Fibroblast of skin of left biceps (primary cell): ENCODE measurements at places on chromosomes 11 and 22.
A peak's percentile ranks its signal among the peaks of the same experiment; 100 is the strongest.

DNA sequence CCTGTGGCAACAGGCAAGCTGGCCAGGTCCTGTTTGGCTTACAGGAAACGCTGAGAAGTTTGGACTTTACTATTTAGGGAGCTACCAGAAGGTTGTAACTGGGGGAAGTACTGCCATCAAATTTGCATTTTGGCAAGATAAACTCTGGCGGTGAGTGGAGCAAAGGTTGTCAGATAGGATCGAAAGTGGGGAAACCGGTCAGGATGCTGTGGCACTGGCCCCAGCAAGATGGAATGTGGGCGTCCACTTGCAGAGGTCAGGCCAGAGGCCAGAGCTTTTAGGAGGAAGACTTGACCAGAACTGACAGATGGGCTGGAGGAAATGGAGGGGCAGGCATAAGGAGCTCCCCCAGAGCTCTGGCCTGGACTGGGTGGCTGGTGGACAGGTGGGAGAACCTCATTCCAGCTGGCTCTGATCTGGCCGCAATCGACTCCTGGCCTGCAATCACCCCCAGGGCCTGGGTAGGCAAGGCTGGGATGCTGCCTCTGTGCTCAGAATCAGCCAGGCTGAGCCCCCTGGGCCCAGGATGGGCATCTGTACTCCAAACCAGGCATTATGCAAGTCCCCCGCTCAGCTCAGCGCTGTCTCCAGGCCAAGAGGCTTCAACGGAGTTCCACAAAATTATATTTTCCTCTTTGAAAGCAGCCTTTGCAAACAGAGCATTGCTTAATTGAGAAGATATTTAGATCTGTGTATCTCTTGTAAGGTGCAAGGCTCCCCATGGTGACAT is 178.3 kb upstream of the NECTIN1 start:
- DNase-seq: no peak

DNA sequence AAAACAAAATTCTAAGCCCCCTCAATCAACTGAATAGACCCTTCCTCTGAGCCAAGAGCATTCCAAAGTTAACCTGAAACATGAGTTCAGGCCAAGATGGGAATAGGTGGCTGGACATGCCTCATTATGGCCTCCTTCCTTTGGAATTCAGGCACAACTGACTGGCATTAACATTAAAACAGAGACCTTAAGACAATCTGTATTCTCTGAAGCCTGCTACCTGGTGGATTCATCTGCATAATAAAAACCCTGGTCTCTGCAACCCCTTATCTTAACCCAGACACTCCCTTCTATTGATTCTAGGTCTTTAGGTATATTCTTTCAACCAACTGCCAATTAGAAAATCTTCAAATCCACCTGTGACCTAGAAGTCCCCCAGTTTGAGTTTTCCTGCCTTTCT is 66.3 kb downstream of the JRKL start:
- DNase-seq: no peak

- peak; percentile 97 for DNase-seq
Measured at GRCh38 chr11:27934830-27935145, 173.2 kb downstream of the KIF18A start.

DNA sequence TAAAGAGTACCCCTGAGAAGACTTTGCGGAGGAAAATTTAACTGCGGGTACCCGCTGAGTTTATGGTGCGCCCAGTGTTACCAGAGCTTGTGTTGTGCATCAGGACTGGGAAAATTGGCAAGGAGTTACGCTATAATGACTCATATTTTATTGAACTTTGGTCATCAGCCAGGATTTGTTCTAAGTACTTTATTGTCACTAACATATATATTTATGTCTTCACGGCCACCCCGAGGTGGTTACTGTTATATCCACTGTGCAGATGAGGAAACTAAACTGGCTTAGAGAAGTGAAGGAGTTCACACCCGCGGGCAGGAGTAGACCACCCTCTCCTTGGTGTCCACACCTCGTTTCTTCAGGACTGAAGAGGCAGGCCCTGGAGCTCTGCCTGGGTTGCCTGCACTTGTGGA is 667 bp downstream of the ACCS start:
- DNase-seq: peak; percentile 20

- no peak for DNase-seq
Measured at GRCh38 chr11:75059299-75059698, 37.4 kb downstream of the OR2AT4 start.

- no peak for DNase-seq
Measured at GRCh38 chr11:65701686-65702085, 10.4 kb upstream of the KAT5 start.

DNA sequence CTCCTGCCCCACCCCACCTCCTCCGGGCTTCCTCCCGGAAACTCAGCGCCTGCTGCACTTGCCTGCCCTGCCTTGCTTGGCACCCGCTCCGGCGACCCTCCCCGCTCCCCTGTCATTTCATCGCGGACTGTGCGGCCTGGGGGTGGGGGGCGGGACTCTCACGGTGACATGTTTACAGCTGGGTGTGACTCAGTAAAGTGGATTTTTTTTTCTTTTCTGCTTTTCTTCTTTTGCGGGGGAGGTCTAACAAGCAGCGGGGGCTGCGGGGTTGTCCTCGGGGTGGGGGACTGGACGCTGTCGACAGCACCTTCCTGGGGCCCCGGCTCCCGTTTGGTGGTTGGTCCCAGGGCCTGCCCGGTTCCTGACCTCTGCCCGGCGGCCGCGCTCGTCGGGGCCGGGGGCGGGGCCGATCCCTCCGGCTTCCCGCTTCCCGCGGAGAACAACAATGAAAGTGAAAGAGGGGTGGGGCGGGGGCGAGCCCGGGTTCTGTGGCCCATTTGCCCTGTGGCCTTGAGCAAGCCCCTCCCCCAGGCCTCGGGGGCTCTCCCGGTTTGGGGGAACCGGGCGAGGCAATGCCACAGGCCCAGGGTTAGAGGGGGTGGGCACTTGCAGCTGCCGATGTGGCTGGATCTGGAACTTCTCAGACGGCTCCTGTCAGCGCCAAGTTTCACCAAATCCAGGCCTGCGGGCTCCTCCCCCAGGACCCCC is 975 bp upstream of the MDK start:
- no peak for DNase-seq

GRCh38 chr11:66289548-66290329 is 796 bp upstream of the YIF1A start:
- DNase-seq: no peak
